ENCODE measurements at places on chromosomes 6 and 20.

- no peak for DNase-seq
Observed at GRCh38 chr6:17962436-17963031, 24.9 kb downstream of the KIF13A start.

DNA sequence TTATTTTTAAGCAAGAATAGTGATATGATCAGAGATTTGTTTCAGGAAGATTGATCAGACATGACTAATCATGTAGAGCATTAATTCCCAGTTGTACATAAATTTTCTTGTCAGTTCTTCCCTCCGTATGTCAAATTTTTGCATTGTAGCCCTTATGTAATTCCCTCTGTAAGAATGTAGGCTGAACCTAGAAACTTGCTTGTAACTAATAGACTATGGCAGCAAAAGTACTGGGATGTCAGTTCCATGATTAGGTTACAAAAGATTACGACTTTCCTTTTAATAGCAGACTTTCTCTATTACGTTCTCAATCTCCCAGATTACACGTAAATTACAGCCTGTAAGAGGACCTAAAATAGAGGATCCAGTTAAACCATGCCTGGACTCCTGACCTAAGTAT, 79.4 kb upstream of the EPHA7 start:
- DNase-seq, result no peak

GRCh38 chr20:54017846-54018245, 52.5 kb downstream of the BCAS1 start:
- no peak for DNase-seq

DNA sequence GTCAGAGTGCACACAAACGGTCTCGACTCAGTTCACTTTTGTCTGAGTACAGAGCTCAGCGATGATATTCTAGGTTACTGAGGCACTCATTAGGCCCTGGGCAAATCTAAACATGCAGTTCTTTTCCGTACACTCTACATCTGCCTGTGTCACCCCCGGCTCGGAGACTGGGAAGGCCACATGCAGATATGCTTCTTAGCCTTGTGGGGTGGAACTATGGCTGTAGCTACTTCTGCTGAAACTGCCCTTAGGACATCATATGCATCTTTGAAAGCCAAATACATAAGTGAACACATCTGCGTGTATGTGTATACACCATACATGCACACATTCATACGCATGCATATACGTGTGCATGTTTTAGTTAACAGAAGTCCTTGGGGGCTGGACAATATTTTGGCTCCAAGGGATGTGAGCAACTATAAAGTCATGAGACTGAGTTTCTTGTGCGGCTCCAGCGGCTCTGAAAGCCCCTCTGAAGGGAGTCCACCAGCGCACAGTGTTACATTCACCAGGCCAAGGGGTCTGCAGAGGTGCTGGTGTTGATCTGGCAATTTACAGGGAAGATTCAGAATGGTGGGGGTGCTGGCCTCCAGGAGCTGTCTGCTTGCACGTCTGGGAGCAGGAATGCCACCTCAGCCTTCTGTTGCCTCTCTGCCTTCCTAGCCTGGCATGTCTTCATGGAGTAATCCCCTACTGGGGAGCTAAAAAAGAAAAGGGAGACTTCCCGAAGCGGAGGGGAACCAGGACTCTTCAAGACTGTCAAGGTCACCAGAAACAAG, 31.6 kb downstream of the PSMG4 start:
- no peak for DNase-seq

DNA sequence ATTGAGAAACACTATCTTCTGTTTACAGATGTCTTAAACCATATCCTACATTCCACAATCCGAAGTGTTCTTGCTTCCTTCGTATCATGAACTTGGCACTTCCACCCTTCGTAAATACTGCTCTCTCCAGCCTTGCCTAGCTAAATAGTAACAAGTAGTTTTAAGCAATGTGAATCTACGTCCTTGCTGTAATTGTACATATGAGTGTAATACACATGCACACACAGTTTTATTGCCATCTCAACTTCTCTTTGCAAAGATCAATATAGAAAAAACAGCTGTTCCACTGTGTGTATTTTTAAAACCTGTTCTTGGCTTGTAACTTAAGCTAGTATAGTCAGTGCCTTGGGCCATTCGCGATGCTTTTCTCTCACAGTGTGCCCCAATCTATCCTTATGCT, 1524.7 kb downstream of the GRIK2 start:
- DNase-seq, result no peak

GRCh38 chr6:93940381-93940780, 521.0 kb upstream of the EPHA7 start:
- no peak for DNase-seq

DNA sequence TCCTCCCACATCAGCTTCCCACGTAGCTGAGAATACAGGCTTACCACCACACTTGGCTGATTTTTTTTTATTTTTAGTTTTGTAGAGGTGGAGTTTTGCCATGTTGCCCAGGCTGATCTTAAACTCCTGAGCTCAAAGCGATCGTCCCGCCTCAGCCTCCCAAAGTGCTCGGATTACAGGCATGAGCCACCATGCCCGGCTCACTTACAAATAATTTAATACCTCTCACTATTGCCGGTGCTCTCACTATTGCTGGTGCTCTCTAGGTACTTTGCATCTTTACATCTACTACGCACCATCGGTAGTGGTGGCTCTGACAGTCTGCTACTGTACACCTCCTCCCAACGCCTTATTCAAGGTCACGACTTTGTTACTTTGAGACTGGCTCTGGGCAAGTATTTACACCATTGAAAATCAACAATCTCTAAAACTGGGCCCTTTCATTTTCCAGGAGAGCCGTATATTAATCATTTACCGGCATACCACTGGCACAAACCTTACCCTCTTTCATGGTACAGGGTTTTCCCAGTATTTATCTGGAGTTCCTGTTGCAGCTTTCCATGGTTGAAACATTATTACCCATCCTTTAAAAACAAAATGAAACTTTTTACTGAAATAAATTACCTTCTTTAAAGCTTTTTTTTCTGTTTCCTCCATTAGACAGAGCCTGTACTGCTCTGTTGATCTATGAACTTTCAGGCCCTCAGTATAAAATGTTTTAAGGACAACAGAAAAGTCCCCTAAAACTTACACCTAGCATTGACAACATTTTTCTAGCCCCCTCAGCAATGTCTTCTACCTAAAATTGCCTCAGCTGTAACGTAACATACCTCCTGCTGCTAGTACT, 259.6 kb upstream of the PLCB4 start:
- DNase-seq, result no peak

GRCh38 chr20:8043687-8044282, 24.2 kb upstream of the TMX4 start:
- DNase-seq, result no peak

GRCh38 chr6:37570482-37571133, 70.9 kb upstream of the CCDC167 start:
- DNase-seq, result no peak

- no peak for DNase-seq
Observed at GRCh38 chr6:71900642-71901041, 14.3 kb downstream of the RIMS1 start.

GRCh38 chr6:150056156-150056555, 12.8 kb downstream of the ULBP3 start:
- no peak for DNase-seq

All from stimulated activated CD8-positive, alpha-beta memory T cell treated with anti-CD3 and anti-CD28 coated beads, Interleukin-4, amount 100 ng/mL, for 24 hours (primary cell).